ENCODE measurements at places on chromosomes 6 and 20. TPM values are rescaled to one million over a fixed set of nuclear protein-coding genes. Genes with fewer than 3 reads are reported as not detected.

The ASIP gene
- 0.70 TPM for polyA plus RNA-seq

The C2 gene
- polyA plus RNA-seq, result 3.9 TPM

The SLC26A8 gene
- 0.47 TPM for polyA plus RNA-seq

The ADTRP gene
- 1.2 TPM for polyA plus RNA-seq

The NKAPL gene
- polyA plus RNA-seq, result 2.9 TPM

The LRRC73 gene
- polyA plus RNA-seq, result 1.2 TPM

The BPIFB4 gene
- polyA plus RNA-seq, result not detected

The GSTA4 gene
- 116 TPM for polyA plus RNA-seq

The B3GALT4 gene
- 4.0 TPM for polyA plus RNA-seq

The AHI1 gene
- polyA plus RNA-seq, result 123 TPM

The DHX16 gene
- 56.9 TPM for polyA plus RNA-seq

The SNAP25 gene
- polyA plus RNA-seq, result 8.4 TPM

The PREX1 gene
- 11.7 TPM for polyA plus RNA-seq

The DOK5 gene
- 9.7 TPM for polyA plus RNA-seq

The ETV7 gene
- polyA plus RNA-seq, result not detected

DNA sequence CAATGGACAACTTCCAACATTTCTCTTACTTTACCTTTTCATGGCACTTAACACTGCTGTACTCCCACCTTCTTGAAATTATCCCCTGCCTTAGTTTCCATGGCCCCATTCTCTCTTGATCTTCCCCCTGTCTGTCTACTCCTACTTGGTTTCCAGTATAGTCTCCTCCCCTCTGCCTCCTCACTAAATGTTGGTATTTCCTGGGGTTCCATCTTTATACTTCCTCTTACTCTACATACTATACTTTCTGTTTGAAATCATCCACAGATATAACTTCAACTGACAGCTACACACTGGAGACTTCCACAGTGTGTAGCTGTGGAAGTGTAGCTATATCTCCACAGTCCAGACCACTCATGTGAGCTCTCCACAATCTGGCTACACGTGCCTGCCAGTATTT lies 13.5 kb downstream of the ZHX3 start:
- no peak for DNase-seq

DNA sequence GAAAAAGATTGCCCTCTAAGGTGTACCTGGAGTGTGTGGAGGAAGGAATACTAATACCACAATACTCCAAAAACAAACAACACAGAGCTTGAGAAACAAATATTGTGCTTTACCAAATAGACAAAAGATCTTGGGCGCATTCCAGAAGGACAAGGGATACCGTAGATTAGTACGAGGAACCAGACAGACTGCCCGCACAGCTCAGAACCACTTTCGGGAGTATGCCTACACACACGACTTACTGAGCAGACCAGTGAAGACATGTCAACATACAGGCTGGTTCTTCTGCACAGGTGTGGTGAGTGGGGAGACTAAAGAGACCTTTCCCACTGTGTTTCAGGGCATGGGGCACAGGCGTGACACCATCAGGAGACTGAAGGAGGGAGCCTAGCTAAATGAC lies 15.8 kb upstream of the FOXQ1 start:
- no peak for DNase-seq

GRCh38 chr20:55094353-55094861 lies 619.0 kb downstream of the DOK5 start:
- peak; percentile 30 for DNase-seq

DNA sequence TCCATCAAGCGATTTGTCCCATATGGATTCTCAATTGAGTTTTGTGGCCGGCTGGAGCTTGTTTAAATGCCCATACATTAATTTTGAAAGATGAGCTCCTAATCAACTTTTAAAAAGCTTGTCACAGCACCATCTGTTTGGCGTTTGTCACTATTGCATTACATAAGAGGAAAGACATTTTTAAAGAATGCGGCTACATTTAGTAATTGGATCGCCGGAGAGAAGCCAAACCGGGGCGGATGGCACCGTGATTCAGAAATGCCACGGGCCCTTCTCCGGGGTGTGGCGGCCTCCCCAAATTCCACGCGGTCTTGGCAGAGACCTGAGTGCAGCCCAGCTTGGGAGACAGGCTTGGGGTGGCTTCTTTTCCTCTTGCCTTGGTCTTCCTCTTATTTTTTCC lies 67.7 kb upstream of the ZNFX1 start:
- DNase-seq, result peak; percentile 20

- DNase-seq, result no peak
These were observed 1.1 kb upstream of the PRELID3B start for GRCh38 chr20:59043698-59044097.

- no peak for DNase-seq
These were observed 434.0 kb upstream of the JARID2 start for GRCh38 chr6:14811775-14812428.

DNA sequence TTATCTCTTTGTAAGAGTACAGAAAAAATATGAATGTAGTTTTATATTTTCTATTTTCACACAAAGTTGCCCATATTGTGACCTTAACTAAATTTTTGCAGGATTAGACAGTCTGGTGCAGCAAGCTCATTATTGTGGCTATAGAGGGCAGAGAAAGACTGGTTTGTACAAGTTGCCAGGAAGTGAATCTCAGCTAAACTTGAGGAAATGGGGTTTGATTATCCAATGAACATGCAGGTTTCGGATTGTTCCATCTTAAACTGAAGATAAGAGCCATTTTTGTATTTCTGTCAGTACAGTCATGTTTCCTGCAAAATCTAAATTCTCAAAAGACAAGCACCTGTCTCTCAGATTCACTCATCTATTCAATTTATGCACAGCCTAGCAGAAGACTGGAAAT lies 390.9 kb downstream of the MMUT start:
- no peak for DNase-seq

DNA sequence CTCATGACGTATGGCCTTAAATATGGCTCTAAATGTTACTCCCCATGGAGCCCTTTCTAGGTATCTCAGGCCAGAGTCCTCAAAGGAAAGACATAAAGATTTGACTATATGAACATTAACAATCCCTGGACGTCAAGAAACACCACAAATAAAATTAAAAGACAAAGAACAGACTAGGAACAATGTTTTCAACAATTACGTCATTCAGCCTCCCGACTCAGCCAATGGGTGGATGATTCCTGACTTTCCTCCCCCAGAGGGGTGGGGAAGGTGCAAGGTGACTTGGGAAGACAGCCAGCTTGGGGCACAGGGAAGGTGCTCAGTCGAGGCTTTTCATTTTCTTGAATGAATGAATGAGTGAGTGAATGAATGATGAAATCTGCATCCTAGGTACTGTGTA lies 157.4 kb downstream of the TFAP2C start:
- DNase-seq, result no peak

GRCh38 chr6:164322533-164322932 lies 908.0 kb downstream of the QKI start:
- DNase-seq, result no peak

- no peak for DNase-seq
These were observed 662.6 kb downstream of the BCKDHB start for GRCh38 chr6:80769106-80769505.

GRCh38 chr20:53625311-53626129 lies 31.9 kb upstream of the ZNF217 start:
- no peak for DNase-seq

- DNase-seq, result peak; percentile 61
These were observed 93.2 kb downstream of the GMPR start for GRCh38 chr6:16331384-16332174.

- DNase-seq, result no peak
These were observed 8.0 kb upstream of the UBE2J1 start for GRCh38 chr6:89360415-89360999.

DNA sequence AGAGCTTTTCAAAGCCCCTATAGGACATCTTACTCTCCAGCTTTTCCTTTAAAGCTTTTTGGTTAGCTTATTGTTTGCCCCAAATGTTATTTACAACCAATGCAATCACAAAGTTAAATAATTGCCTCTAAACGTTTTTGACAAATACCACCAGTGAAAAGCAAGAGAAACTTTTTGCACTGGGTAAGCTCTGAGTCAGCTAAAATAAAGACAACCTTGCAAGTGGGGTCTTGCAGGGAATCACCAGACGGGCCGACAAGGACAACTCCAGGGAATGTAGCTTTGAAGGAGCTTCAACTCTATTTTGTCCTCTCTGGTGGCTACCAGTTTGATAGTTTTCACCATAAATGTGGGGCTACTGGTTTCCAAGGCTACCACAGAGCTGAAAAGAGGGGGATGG lies 14.7 kb upstream of the PSMF1 start:
- no peak for DNase-seq

DNA sequence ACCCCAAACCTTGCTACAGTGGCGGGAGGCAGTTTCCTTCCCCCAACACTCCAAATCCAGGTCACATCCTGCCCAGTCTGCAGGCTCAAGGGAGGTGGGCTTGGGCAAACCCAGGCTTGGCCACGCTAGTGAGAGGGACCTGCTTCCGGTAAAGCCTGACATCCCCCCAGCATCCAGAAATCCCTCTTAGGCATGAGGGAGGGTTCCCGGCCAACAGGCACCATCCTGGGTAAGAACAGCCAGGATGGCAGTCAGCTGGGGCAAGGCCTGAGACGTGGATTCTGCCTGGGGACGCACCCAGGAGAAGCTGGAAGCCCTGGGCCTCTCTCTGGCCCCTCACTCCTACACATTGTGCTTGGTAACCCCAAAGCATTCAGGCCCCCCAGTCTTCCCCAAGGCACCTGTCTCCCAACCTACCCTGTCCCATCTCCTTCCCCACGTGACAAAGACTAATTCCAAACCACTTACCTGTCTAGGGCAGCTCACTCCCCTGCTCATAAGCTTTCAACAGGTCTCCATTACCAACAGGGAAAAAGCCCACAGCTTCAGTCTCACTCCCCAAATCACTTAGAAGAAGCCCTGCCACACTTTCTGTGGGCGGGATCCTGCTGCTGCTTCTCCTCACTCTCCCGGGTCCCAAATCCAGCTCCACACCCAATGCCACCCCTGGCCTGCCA lies 2.1 kb downstream of the C20orf144 start:
- DNase-seq, result no peak

DNA sequence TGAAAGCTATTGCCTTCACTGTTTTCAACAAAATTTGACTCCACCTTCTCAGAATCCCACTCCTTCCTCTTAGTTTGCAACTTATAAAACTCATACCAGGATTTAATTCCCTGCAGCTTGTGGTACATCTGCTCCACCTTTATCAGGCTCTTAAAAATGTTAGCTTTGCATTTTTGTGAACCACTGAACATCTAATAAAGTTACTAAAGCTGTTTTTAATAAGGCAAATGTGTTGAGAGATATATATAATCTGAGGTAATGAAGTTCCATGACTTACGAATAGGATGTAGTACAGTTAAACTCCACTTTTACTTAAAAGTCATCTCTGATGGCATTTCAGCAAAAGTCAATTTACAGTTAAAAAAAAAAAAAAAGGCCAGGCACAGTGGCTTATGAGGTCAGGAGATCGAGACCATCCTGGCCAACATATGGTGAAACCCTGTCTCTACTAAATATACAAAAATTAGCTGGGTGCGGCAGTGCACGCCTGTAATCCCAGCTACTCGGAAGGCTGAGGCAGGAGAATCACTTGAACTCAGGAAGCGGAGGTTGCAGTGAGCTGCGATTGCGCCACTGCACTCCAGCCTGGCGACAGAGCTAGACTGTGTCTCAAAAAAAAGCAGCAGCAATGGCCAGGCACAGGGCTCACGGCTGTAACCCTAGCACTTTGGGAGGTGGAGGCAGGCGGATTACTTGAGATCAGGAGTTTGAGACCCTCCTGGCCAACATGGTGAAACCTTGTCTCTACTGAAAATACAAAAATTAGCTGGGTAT lies 106.2 kb downstream of the KIF13A start:
- no peak for DNase-seq

DNA sequence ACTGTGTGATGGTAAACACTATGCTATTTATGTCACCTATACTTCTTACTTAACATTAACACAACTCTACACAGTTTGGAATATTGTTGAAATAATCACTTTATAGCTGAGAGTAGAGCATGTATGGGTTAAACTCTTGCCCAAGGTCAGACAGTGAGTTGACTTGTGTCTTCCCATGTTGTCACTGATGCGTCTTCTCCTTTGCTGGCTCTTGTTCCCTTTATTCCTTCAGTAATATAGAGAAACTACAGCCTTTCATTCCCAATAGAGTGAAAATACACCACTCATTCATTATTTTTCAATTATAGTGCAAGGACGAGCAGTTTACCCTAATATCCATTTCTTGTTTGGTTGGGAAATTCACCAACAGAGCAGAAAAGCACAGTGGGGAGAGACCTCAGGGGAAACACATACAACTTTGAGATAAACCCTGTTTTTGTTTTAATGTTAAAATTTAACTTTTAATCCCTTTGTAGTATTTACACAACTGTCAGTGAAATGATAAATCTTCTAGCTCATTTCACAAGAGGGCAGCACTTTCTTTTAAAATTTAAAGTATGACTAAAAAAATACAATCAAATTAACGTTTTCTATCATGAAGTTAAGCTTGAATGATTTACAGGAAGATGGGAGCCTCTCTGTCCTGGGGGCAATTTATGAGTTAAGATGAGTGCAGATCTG lies 363.0 kb downstream of the UTRN start:
- DNase-seq, result no peak

- DNase-seq, result no peak
These were observed 3.0 kb upstream of the ZBTB24 start for GRCh38 chr6:109486068-109486467.

DNA sequence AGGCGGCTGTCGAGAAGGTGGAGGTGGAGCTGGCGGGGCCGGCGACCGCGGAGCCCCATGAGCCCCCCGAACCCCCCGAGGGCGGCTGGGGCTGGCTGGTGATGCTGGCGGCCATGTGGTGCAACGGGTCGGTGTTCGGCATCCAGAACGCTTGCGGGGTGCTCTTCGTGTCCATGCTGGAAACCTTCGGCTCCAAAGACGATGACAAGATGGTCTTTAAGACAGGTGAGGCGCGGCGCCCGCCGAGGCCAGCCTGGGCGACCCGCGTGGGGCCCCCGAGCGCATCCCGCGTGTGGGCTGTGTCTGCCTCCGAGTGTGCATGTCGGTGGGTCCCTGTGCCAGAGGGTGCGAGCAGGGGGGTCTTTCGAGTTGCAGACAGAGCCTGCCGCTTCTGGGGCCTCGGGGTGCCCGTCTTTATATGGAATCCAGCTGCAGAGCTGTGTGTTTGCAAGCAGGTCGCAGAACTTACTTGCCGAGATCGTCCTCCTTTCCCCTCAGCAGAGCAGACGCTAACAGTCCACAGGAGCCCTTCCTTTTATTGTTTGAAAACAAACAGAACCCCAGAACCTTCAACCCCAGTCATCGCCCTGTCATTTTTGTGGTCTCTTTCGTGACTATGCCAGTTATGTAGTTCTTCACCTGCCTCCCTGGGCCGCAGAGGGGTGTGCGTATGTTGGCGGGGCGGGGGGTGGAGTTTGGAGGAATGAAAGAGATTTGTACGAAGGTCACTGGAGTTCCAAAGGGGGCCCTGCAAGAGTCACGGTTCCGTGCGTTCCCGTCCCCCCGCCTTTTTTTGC lies 766 bp downstream of the SLC16A10 start:
- peak; percentile 26 for DNase-seq

GRCh38 chr6:35041086-35041861 lies 99.9 kb downstream of the TCP11 start:
- DNase-seq, result no peak

DNA sequence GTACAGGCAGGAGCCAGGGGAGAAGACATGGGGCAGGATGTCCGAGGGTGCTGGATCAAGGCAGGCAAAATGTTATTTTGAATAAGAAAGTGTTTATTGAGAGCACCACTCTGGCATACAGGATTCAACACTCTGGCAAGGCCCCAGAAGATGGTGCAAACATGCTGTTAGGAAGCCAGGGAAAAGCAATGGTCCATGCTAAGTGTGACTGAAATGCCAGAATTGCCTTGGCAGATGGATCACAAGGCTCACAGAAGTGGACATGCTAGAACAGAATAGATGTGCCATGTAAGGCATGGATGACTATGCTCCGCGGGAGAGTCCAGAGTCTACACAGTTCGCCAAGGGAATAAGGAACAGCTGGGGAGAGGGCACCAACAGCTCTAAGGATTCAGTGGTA lies 54.6 kb downstream of the QRSL1 start:
- DNase-seq, result no peak

Measured in left kidney (tissue), 8 donors.